ENCODE measurements at places on chromosomes 7 and 10. TPM values are rescaled to one million over a fixed set of nuclear protein-coding genes. Genes with fewer than 3 reads are reported as not detected.

The LLCFC1 gene
- total RNA-seq: not detected

The CYCS gene
- total RNA-seq: 111 TPM

The PON1 gene
- total RNA-seq: not detected

The CELF2 gene
- total RNA-seq: 0.05 TPM

The GJD4 gene
- not detected for total RNA-seq

The PDK4 gene
- total RNA-seq: 1.1 TPM

The CPEB3 gene
- 0.86 TPM for total RNA-seq

The GRID2IP gene
- 0.02 TPM for total RNA-seq

The SLC29A3 gene
- total RNA-seq: 2.7 TPM

The ZNF804B gene
- total RNA-seq: not detected

The STEAP1B gene
- 1.2 TPM for total RNA-seq

The OR2A42 gene
- not detected for total RNA-seq

The GIMAP6 gene
- not detected for total RNA-seq

The SLC26A3 gene
- total RNA-seq: not detected

The PRRT4 gene
- total RNA-seq: not detected

The NOS3 gene
- total RNA-seq: not detected

The RSPH10B gene
- total RNA-seq: not detected

The SPAG6 gene
- total RNA-seq: 0.02 TPM

The TRIM50 gene
- total RNA-seq: not detected

The MTG1 gene
- total RNA-seq: 26.8 TPM

The HOXA3 gene
- 0.86 TPM for total RNA-seq

The MYOF gene
- 128 TPM for total RNA-seq

The CPA2 gene
- total RNA-seq: 0.17 TPM

The STAMBPL1 gene
- total RNA-seq: 22.8 TPM

The CAV1 gene
- 413 TPM for total RNA-seq

The ADAM12 gene
- 43.4 TPM for total RNA-seq

The PUS7 gene
- 17.1 TPM for total RNA-seq

The TMEM176B gene
- total RNA-seq: not detected

The ZNF467 gene
- total RNA-seq: 0.96 TPM

The HEPACAM2 gene
- not detected for total RNA-seq

The NKX1-2 gene
- 0.02 TPM for total RNA-seq

The DHTKD1 gene
- 20.2 TPM for total RNA-seq
